HuH-7 (cell line): ENCODE measurements at places on chromosomes 2 and 18.

- no peak for DNase-seq
Observed at GRCh38 chr2:134289225-134289624, 35.4 kb downstream of the MGAT5 start.

- no peak for DNase-seq
Observed at GRCh38 chr2:174636987-174637386, 39.4 kb upstream of the WIPF1 start.

GRCh38 chr2:230758566-230759480 lies 46.2 kb downstream of the CAB39 start:
- no peak for DNase-seq

- DNase-seq, result no peak
Observed at GRCh38 chr2:191013682-191013931, 364 bp downstream of the STAT1 start.

GRCh38 chr2:42569883-42570282 lies 1.5 kb downstream of the MTA3 start:
- no peak for DNase-seq

GRCh38 chr2:234388591-234388990 lies 108.3 kb downstream of the ARL4C start:
- DNase-seq, result no peak

DNA sequence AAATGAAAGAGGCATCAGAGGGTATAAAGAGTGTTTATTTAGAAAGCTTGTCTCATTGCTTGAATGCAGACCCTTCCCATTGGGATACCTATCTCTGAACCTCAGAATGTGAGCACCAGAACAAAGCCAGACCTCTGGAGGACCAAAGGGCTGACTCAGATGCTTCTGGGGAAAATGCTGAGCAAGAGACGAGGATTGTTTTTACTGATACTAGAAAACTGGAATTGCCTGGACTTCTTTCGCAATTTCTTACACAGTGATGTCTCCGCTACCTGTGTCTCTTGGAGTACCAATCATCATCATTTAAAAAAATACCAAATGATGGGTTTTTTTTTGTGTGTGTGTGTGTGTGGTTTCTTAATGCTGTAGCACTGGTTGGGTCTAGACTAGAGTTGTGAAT lies 55.6 kb upstream of the CCDC85A start:
- DNase-seq, result no peak

DNA sequence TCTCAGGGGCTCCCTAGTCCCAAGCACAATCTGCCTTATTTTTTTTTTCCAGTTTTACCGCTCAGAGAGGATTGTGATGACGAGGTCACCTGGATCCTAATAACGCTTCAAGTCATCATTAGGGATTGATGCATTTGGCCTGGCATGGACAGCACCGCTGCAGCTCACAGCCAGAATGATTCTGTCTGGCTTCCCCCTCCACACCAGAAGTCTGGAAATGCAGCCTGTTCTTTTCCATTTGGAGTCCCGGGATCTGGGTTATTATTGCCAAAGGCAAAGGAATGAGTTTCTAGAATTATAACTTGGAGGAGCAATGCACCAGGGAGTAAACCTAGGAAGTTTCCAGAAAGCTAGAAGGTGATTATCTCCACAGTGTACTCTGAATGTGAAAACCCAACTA lies 81.1 kb upstream of the TAF1B start:
- DNase-seq, result no peak

- DNase-seq, result no peak
Observed at GRCh38 chr18:37222354-37222998, 343.1 kb downstream of the CELF4 start.

- DNase-seq, result no peak
Observed at GRCh38 chr2:57490741-57491140, 555.9 kb upstream of the VRK2 start.

DNA sequence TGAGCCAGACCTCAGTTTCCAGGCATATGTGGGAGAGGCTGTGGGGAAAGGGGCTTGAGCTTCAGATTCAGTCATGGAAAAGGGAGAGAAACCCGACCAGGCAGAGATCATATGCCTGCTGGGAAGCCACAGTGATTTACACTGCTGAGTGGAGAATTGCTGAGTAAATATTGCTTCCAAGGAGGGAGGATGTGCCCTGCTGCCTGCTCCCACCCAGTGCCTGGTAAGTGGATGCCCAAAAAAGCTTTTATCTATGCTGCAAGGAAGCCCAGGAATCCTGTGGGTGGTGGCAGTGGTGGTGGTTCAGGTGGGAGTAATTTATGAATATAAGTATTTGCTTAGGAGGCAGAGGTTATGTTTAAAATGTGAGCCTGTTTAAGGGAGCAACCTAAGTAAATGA lies 39.5 kb downstream of the INO80C start:
- no peak for DNase-seq

DNA sequence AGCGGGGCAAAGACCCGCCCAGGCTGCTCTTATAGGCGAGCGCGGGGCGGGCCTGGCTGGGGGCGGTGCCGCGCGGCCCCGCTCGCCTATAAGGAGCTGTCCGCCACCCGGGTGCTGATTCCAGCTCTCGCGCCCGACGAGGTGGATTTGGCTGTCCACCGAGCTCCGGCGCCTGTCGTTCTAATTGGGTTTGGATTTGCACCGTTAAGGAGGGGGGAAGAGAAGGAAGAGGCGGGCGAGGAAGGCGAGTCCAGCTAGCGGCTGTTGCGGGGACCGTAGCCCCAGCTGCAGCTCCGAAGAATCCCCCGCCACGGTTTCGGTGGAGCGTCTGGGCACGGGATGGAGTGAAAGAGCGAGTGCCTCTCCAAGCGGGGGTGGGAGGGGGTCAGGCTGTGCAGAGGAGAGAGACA lies at the start of gene CNTNAP5:
Gene CNTNAP5 (plus strand): TSS at position 117 of the 410 bp plus-strand sequence. CDS start 364 bp downstream, outside the sequence.
- peak; percentile 45 for DNase-seq

DNA sequence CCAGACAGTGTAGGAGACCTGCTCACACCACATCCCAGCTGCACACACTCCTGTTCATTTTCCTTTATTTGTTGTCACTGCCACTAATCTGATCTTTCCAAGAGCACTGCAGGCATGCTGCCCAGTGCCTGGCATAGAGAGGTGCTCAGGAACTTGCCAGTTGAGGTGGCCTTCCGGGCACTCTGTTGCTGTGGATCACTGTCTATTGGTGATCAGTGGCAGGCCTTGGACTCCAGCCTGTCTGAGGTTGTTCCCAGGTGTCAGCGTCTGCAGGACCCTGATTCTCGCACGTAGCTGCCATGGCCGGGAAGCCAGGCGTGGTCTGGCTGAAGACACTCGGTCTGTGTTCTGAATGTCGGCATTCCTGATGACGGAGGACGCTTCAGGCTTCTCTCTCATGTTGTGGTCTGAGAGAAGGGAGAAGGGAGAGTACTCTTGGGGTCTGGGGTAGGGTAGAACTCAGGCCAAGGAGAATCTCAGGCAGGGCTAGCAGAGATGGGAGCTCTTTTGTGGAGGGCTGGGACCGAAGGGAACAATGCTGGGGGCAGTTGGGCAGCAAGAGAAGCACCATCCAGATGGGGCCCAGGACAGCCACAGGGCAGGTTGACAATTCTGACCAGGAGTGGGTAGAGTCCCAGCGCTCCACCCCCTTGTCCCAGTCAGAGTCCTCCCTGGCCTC lies 240.9 kb downstream of the MYCN start:
- DNase-seq, result no peak

GRCh38 chr2:169670215-169670651 lies 24.0 kb downstream of the CFAP210 start:
- no peak for DNase-seq

DNA sequence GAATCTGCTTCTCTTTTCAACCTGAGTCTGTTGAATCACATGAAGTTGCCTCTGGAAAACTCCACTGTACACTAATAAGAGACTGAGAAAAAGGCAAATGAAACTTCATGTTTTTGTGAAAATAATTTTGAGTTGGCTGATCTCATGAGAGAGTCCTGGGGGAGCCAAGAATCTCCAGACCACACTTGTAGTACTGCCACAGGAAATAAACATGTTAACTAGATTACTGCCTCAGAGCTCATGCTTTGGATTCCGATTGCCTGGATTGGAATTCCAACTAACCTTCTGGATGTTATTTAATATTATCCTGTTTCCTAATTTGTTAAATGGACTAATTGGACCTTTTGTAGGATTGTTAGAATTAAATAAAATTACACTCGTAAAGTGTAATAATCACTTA lies 25.2 kb downstream of the NUP35 start:
- no peak for DNase-seq

- DNase-seq, result no peak
Observed at GRCh38 chr2:219291910-219292490, 12.8 kb downstream of the DNAJB2 start.

DNA sequence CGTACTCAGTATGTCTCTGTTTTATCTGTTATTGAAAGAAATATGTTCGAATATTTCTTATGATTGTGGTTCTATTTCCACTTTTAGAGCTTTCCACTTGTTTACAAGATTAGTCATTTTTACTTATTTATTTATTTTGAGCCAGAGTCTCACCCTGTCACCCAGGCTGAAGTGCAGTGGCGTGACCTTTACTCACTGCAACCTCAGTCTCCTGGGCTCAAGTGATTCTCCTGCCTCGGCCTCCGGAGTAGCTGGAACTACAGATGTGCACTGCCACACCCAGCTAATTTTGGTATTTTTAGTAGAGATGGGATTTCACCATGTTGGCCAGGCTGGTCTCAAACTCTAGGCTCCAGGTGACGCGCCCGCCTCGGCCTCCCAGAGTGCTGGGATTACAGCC lies 53.3 kb downstream of the HIBCH start:
- no peak for DNase-seq

DNA sequence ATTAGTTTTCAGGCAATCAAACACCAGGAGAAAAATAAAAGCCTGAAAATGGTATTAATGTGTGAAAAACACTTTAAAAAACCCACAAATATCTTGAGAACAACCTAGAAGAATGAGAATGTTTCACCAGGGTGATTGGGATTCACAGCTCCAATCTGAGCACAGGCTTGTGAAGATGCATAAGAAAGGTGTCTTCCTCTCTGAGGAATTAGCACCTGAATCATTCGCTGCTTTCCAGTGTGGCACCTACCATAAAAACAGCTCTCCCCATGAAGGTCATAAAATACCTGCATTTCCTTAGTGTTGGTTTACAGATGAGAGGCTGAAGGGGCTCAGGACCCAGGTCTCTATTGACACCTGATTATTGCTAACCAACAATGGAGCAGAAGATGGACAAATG lies 499.7 kb upstream of the KLHL29 start:
- DNase-seq, result no peak

DNA sequence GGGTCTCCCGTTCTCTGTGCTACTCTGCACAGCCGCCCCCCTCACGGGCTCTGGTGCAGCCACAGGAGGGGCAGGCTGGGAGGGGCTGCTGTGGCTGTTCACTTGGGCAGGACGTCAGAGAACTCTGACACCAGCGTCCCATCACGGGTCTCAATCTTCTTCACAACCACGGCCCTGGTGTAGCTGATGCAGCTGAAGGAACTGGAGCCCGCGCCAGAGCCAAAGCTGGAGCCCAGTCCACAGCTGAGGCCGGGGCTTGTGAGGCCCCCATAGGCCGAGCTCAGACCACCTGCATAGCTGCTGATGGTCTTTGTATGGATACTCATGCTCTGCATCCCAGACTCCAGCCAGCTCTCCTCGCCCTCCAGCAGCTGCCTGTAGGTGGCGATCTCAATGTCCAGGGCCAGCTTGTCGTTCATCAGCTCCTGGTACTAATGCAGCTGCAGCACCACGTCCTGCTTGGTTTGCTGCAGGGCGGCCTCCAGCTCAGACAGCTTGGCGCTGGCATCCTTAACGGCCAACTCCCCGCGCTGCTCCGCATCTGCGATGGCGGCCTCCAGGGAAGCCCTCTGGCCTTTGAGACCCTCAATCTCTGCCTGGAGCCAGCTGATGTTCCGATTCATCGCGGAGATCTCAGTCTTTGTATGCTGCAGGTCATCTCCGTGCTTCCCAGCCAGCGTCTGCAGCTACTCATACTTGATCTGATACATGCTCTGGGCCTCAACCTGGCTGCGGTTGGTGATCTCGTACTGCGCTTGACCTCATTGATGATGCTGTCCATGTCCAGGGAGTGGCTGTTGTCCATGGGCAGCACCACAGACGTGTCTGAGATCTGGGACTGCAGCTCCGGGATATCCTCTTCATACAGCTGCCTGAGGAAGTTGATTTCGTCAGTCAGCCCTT lies 7.4 kb upstream of the DUSP19 start:
- DNase-seq, result peak; percentile 52

GRCh38 chr2:42795841-42796301 lies 3.5 kb upstream of the HAAO start:
- DNase-seq, result no peak

DNA sequence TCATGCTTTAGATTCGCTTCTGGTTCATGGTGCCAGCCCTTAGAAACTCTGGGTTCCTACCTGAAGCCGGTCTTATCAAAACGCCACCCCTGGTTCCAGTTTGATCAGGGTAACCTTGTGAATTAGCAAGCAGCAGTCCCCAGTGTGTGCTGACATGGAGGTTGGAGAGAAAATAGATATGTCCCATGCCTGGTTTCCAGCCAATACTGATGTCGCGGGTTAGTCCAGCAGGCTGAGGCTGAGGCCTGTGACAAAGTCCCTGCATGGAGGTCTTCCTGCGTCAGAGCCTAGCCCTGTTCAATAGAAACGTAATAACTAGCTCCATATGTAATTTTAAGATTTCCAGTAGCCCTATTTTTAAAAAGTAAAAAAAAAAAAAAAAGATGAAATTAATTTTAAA lies 28.2 kb downstream of the LPIN1 start:
- DNase-seq, result no peak

DNA sequence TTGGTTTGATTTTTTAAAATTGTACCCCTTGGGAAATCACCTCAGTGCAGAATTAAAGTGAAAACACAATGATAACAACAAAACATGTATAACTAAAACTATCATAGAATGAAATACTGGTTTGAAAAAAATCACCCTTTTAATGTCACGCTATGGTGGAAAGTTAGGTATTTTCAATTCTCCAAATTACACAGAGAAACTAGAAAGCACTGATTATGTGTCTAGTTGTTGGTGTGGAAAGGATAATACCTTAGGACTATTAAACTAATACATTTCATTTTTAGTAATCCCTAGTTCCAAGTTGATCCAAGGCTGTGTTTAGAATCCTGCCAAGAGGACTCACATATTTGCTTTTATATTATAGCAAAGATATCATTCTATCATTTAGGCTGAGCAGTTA lies 71.2 kb downstream of the NUP35 start:
- DNase-seq, result no peak

DNA sequence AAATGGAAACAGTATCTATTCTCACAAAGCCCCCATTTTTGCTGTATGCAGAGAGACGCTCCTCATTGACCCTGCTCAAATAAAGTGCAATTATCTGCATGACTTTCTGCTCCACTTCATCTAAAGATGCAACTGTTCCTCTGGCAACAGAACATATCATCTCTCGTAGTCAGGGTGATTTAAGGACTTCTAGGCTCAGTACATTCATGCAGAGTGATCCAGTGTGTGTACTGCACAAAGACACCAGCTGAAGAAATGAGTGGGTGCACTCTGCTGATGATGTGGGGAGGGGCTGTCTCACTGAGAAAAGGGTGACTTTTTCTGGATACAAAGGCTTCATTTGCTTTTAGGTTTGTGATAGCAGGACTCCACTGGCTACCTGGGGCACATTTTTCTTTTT lies 355.2 kb downstream of the GALNT13 start:
- no peak for DNase-seq

GRCh38 chr2:34105006-34105767 lies 506.1 kb upstream of the FAM98A start:
- no peak for DNase-seq

- no peak for DNase-seq
Observed at GRCh38 chr2:215565897-215566296, 130.0 kb upstream of the FN1 start.

- no peak for DNase-seq
Observed at GRCh38 chr2:177029501-177029900, 183.1 kb upstream of the HNRNPA3 start.
